ENCODE measurements at places on chromosomes 1 and 21. TPM values are rescaled to one million over a fixed set of nuclear protein-coding genes. Genes with fewer than 3 reads are reported as not detected.
A peak's percentile ranks its signal among the peaks of the same experiment; 100 is the strongest.

TDRD10 gene
- 10.5 TPM for total RNA-seq

- H3K27me3 ChIP-seq = no peaks in the 10 kb centered on the region
- H3K27ac ChIP-seq = no peak overlapping the region
- H3K36me3 ChIP-seq = no peaks in the 10 kb centered on the region
- no peak overlapping the region for H3K4me3 ChIP-seq
Observed at GRCh38 chr1:172408958-172409357, 11.5 kb upstream of the C1orf105 start.

DNA sequence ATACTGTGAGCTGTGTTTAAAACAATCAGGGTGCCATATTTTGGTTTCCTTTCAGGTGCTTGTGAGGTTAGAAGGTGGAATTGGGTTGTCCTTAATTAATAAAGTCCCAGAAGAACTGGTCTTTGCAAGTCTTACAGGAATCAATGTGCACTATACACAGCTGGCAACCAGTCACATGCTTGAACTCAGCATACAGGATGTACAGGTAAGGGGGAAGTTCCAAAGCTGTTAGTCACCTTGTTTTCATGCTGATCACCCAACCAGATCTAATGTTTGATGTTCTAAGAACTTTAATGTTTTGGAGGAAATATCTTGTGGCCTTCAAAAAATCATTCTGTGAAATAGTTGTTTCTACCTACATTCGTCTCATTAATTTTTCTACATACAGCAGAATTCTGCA lies 156.3 kb downstream of the VPS13D start:
- no peak overlapping the region for H3K4me3 ChIP-seq
- H3K27me3 ChIP-seq = no peaks in the 10 kb centered on the region
- DNase-seq = no peak
- H3K36me3 ChIP-seq = peaks cover 79% of the 10 kb centered on the region
- no peak overlapping the region for H3K27ac ChIP-seq
- peaks cover 10% of the 10 kb centered on the region for H3K4me1 ChIP-seq

DNA sequence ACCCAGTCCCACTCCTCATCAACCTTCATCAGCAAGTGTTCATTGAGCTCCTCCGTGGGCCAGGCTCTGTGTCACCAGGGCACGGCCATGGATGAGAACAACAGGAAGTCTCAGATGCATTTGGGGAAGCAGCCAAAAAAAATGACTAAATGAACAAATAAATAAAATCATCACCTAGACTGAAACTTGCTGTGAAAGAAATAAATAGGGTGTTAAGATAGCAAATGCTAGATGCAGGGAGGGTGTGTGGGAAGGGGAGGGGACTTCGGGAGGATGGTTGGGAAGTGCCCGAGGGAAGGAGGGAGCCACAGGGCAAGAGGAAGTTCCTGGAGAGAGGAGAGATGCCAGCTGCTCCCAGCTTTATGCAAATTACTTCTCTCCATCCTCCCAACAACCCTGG lies 696.7 kb downstream of the PTPRU start:
- no peaks in the 10 kb centered on the region for H3K36me3 ChIP-seq
- no peak overlapping the region for H3K27ac ChIP-seq
- H3K4me1 ChIP-seq = no peaks in the 10 kb centered on the region
- DNase-seq = no peak
- H3K27me3 ChIP-seq = no peaks in the 10 kb centered on the region

- no peak overlapping the region for H3K27ac ChIP-seq
- DNase-seq = peak; percentile 61
- peaks cover 20% of the 10 kb centered on the region for H3K4me1 ChIP-seq
- peaks cover 5% of the 10 kb centered on the region for H3K27me3 ChIP-seq
- H3K36me3 ChIP-seq = no peaks in the 10 kb centered on the region
- peak overlapping the region; percentile 24 for H3K4me3 ChIP-seq
Observed at GRCh38 chr1:119000371-119001180, 12.4 kb upstream of the TBX15 start.

DNA sequence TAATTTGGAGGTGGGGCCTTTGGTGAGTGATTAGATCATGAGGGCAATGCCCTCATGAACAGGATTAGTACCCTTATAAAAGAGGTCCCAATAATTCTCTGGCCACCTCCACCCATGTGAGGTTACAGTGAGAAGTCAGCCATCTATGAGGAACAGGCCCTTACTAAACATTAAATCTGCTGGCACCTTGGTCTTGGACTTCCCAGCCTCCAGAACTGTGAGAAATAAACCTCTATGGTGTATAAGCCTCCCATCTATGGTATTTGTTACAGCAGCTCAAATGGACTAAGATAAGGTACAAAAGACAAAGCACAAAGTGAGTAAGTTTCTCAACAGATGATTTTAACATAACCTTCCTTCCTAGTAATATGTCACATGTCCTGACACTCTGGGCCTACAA lies 22.3 kb downstream of the NRIP1 start:
- no peak overlapping the region for H3K4me3 ChIP-seq
- H3K27ac ChIP-seq = no peak overlapping the region
- H3K27me3 ChIP-seq = no peaks in the 10 kb centered on the region
- no peak for DNase-seq
- H3K36me3 ChIP-seq = peaks cover 6% of the 10 kb centered on the region

DNA sequence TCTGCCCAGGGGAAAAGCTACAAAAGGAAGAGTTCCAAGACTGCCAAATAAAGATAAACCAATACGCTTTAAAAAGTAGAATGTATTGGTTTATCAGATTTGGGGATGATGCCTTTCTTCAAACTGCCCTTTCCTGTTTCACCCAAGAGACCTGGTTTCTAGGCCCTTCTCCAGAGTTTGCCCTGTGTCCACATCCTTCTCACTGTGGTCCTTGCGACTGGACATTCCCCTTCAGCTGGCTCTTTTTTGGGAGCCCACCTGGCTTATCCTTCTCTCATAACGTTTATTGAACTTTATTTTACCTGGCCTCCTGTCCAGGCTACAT lies 490 bp upstream of the CZIB start:
- no peaks in the 10 kb centered on the region for H3K36me3 ChIP-seq
- H3K4me1 ChIP-seq = peaks cover 17% of the 10 kb centered on the region
- H3K27ac ChIP-seq = peak overlapping the region; percentile 97
- no peak for DNase-seq

Data from upper lobe of left lung (tissue), 6 donors.